ENCODE measurements at places on chromosomes 2 and 18.

- no peak for DNase-seq
Observed at GRCh38 chr18:57146956-57147636, at the start of gene BOD1L2. TSS of gene BOD1L2 (plus strand) at chr18:57147087. CDS start at chr18:57147313, 226 bp downstream.

DNA sequence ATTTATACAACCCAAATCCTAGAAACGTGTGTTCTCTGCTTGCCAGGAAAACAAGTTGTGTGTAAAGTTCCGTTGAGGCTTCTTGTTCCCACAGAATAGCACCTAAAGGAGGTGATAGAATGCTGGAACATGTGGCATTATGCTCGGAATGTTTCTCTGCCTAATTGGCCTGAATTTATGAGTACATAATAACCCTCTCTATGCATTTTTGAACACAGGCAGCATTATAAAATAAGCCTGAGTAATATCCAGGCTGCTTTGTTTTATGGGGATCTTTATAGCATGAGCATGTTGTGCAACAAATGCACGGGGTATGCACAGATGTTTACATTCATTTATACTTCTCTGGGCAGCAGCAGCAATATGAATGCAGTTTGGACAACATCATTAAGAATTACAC, 385.7 kb downstream of the MBD2 start:
- no peak for DNase-seq

GRCh38 chr2:69122271-69122670, 109.3 kb downstream of the ANTXR1 start:
- DNase-seq = no peak

GRCh38 chr2:150531591-150531990, 44.1 kb upstream of the RND3 start:
- DNase-seq = no peak

GRCh38 chr2:231565887-231566594, 26.6 kb upstream of the TEX44 start:
- DNase-seq = no peak

GRCh38 chr18:40341701-40342100, 1613.3 kb upstream of the PIK3C3 start:
- no peak for DNase-seq

DNA sequence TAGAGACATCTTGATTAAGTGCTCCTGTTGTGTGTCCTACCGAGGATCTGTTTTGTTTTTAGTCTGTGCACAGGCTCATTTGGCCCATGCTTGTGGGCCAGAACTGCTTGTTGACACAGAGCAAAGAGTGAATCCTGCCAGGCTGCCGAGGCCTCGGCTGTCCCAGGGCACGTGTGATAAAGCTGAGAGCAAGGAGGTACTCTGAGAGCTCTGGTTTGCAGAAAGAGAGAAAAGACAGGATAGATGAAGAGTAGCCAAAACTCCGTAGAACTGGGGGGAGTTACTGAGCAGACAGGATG, 175.1 kb downstream of the FAM210A start:
- DNase-seq = no peak

DNA sequence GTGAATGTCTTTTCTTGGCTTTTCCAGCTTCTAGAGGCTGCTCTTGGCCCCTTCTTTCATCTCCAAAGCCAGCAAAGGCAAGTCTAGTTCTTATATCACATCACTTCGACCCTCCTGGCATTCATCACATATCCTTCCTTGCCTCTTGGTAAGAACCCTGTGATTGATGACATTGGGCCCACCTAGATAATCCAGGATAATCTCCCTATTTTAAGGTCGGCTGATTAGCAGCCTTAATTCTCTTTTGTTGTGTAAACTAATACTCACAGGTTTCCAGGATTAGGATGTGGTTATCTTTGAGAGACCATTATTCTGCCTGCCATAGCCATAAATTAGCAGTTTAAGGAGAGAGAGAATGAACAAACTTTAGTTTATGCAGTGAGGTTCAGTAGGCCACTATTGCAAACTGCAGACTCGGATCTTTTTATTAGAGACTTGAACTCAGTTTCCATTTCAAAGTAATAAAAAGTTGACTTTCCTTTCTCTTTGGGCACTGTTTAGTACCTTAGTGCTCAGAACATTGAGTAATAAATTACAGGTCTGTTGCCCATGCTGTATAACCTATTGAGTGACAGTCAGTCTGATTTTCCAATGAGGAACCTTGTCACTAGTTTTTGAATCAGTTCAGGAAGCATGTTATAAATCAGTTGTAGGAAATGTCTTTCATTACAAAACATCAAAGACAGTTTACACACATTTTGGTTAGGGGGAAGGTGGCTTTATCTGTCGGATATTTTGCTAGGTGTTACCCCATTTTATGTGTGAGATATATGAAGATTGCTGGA, 4.5 kb downstream of the NDUFV2 start:
- DNase-seq = no peak

GRCh38 chr2:48699348-48699930, 56.1 kb downstream of the LHCGR start:
- DNase-seq = no peak

DNA sequence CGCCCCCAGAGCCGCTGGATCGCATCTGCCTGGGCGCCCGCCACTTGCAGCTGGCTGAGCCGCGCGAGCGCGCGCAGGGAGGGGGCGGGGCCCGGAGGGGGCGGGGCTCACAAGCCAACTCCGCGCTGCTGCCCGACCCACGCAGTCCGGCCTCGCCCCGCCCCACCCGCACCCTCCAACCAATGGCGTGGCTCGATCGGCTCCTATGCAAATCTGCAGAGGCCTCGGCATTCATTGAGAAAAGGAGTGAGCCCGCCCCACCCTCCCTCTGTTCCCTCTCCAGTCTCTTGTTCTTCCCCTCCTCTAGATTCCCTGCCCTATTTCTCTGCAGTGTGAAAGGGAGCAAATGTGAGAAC, at the start of gene ALK:
Gene ALK, minus strand, starts transcription at position 27 of the 356 bp plus-strand sequence. CDS start 927 bp downstream, outside the sequence.
- DNase-seq = peak; percentile 85

- DNase-seq = no peak
Observed at GRCh38 chr2:99700482-99701398, 210.9 kb upstream of the REV1 start.

- DNase-seq = no peak
Observed at GRCh38 chr18:79425569-79425886, 29.8 kb downstream of the NFATC1 start.

DNA sequence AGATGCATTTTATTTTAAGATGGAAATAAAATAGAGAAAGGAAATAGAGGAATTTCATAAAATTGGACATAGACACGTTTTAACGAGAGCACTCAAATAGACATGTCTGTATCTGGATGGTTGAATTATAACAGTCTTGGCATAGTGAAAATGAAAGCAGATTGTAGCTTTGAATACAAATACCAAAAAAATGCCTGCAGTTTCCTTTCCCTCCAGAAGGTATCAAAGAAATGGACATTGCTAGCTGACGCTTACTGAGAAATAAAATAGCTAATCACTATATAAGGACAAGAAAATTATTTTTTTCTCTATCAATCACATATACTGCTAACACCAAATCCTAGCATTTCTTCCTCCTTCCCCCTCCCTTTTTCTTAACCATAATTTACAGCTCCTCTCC, 11.4 kb upstream of the MAPRE2 start:
- DNase-seq = peak; percentile 32

DNA sequence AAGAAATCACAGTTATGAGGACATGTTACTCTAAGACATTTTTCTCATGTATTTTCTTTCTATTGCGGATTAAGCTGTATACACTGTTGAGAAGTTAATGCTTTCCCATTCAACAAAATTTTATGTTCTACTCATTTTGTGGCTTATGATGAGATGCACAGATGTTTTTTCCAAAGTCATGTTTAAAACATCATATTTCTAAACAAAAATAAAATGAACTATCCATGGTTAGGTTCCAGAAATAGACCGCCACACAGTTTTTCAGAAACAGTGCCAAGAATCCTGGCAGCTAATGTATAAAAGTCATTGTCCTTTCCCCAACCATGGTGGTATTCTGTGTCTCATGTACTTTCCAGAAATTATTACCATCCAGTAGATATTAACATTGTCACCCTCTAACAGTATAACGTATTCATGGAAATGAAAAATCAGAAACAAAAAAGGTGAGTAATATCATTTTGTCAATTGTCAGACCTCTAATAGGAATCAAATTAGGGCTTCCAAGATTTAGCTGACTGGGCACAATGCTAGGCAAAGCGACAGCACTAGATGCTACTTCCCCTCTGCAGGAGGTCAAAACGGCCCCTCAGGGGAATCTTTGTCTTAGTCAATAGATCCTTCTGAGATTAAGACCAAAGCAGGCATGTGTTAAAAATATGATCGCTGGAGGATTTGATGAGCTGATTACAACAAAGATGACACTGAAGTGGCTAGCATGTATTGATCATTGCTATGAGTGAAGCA, 54.4 kb upstream of the ZNF397 start:
- no peak for DNase-seq

- DNase-seq = no peak
Observed at GRCh38 chr2:50772607-50773006, 259.3 kb downstream of the NRXN1 start.

GRCh38 chr2:143688248-143688647, 559.0 kb downstream of the ARHGAP15 start:
- no peak for DNase-seq

DNA sequence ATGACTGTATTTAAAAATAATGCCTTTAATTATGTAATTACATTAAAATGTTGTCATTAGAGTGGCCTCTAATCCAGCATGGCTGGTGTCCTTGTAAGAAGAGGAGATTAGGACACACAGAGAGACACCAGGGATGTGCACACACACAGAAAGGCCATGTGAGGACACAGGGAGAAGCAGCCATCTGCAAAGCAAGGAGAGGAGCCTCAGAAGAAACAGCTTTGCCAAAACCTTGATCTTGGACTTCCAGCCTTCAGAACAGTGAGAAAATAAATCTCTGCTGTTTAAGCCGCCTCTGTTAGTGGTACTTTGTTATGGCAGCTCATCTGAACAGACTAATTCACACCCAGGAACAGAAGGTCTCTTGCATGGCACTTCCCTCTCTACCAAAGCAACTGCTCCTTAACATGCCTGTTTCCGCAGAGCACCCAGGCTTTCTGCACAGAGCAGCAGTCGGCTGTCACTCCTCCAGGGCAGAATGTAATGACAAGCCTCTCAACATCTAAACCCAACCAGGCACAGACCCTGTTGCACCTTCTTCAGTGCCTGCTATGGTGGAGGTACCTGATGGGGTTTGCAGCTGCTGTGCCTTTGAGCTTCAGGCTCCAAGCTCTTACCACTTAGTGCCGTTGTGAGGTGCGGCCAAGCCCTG, 377.7 kb downstream of the TDRD15 start:
- DNase-seq = no peak

GRCh38 chr2:8653485-8653884, 28.4 kb upstream of the ID2 start:
- DNase-seq = no peak

GRCh38 chr2:69961496-69961895, at the start of gene ASPRV1:
TSS of gene ASPRV1 (minus strand) at chr2:69961631. CDS start at chr2:69961436, 195 bp downstream.
- no peak for DNase-seq

- no peak for DNase-seq
Observed at GRCh38 chr2:118264232-118264990, 176.1 kb downstream of the INSIG2 start.

- DNase-seq = peak; percentile 23
Observed at GRCh38 chr2:195636890-195637289, 20.1 kb upstream of the SLC39A10 start.

DNA sequence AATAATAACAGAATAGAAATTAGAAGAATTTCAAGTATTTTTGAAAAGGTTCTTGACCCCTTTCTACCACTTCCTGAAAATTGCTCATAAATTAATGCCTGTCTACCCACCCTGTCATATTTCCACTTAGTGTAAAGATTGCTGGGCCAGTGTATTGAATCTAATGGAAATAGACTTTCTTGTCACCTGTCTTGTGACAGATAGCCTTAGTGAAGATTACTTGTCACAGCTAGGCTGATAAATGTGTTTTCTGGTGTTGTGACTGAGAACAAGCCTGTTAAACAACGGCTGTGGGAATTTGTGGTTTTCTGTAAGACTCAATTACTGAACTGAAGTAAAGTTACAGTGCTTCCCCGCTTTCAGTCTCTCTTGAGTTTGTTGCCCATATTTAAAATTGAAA, 37.0 kb downstream of the PIK3C3 start:
- peak; percentile 53 for DNase-seq

GRCh38 chr2:156933645-156934225, 323.8 kb upstream of the GALNT5 start:
- no peak for DNase-seq

DNA sequence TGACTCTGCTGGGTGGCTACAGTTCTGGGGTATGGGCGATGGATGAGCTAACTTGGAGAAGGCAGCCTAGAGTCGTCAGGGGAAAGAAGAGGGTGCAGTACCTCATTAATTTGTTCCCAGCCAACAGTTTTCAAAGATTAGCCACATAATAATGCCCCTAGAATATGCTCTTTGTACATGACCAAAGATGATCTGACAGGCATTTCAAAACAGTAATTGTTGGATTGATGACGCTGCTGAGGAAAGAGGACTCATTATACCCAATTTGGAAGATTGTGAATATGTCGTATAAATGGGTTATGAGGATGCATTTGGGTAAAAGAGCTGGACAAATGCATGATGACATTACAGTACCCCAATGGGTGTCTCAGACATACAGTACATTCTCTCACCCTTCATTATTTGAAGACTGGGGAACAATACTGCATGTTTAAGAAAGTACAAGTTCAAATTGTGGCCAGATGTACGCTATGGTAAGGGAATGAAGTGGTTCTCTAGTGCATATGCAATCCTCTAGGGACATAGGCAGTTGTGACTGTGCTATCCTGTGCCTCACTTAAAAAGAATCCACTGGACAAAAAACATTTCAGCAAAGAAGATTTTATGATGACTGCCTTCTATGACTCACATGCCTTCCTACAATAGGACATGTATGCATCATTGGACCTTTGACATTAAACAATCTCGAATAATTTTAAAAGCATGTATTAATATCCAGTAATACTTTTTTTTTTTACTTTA, 233.2 kb downstream of the CNTNAP5 start:
- no peak for DNase-seq

DNA sequence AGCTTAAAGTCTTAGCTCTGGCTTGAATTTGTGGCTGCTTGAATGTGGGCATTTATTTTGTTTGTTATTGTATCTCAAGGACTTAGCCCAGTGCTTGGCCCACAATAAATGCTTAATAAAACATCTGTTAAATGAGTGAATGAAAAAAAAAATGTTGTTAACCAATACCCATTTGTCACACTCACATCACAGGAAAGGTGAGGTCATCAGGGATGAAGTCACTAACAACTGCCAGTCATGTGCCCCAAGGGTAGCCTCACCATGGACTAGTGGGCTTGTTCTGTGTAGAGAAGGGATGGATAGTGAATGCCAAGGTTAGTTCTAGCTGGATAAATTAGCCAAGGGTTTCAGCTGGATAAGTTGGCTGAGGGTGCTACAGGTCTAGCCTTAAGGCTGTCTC, 3.0 kb downstream of the NRBP1 start:
- DNase-seq = peak; percentile 8

GRCh38 chr18:8734496-8734895, 29.1 kb downstream of the MTCL1 start:
- DNase-seq = no peak

DNA sequence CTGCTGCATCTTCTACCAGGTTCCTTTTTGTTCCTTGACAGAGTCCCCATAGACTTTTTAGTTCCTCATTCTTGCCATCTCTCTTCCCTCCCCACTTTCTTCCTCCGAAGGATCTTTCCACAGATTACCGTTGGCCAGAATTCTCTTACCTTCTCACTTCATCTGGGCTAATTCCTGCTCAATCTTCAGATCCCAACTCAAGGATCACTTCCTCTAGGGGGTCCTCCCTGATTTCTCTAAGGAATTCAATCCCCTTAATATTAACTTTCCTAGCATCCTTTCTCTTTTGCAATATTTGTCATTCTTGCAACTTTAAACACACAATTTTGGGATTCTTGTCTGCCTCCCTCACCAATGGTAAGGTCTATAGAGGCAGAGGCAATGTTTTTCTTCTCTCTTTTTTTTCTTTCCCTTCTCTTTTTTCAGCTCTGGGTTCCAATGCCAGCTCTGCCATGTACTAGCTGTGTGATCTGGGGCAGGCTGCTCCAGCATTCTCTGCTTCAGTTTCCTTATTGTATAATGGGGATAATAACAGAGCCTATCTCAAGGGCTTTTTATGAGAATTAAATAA, 5.4 kb upstream of the KCNE4 start:
- no peak for DNase-seq

Data from hematopoietic multipotent progenitor cell treated with erythropoietin and hydrocortisone succinate and interleukin-3 and kit ligand, for 8 days (in vitro differentiated cells).